ENCODE measurements at places on chromosomes 4 and X. TPM values are rescaled to one million over a fixed set of nuclear protein-coding genes. Genes with fewer than 3 reads are reported as not detected.

GRCh38 chrX:150777328-150777992, 84.3 kb downstream of the MTMR1 start:
- no peak for DNase-seq

DNA sequence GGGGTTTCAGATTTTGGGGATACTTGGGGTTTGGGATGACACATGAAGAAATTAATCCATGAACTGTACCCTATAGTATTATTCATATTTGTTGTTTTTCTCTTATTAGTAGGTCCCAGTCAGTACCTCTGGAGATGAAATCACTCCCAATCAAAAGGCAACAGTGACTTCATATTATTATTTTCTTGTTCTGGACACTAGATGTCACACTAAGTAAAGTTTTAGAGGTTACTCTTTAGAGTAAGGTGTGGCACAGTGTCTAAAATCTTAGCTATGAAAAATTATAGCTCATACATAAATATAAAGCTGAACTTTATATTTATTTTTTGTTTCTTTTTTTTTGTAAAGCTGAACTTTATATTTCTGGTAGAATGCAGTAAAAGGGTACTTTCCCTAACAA, 35.1 kb downstream of the FAM114A1 start:
- no peak for DNase-seq

- no peak for DNase-seq
Measured at GRCh38 chrX:68945081-68945602, 116.3 kb downstream of the EFNB1 start.

The F9 gene
- total RNA-seq, result not detected

The TTC29 gene
- total RNA-seq, result not detected

The COL4A5 gene
- 8.3 TPM for total RNA-seq
